Astrocyte of the cerebellum (primary cell): ENCODE measurements at places on chromosomes 3 and 15.

GRCh38 chr3:122299215-122299614 is 25.8 kb upstream of the CSTA start:
- DNase-seq = no peak

GRCh38 chr15:33115191-33115861 is 79.2 kb downstream of the FMN1 start:
- DNase-seq = no peak

GRCh38 chr3:44110648-44111047 is 131.0 kb upstream of the TOPAZ1 start:
- no peak for DNase-seq

- no peak for DNase-seq
These were observed 12.6 kb downstream of the RAB11A start for GRCh38 chr15:65881766-65882434.

DNA sequence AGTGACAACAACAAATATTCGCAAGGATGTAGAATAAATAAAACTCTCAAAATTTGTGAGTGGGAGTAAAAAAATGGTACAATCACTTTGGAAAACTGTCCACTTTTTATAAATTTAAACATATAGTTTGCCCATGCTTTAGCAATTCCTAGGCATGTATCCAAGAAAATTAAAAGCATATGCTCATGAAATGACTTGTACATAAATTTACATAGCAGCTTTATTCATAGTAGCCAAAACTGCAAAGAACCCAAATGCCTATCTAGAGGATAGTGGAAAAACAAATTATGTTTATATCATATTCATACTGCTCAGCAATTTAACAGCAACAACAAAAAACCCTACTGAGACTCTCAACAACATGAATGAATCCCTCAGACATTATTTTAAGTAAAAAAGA is 363.6 kb upstream of the CCDC54 start:
- no peak for DNase-seq

DNA sequence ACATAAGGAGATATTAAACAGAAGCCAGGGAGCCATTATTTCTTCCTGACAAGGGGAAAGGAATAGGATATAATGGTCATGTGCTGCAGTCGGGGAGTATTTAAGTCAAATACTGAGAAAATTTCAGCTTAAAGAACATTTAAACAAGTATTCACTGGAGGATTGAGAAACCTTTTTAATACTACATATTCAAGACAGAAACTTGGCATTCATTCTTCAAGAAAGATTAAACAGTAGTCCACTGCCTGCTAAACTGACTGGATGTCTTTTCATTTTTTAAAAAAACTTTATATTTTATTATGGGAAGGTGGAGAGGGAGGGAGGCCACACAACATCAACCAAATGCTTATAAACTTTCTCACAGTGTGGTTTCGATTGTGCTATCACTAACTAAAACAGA is 107.4 kb upstream of the CBLB start:
- no peak for DNase-seq

GRCh38 chr3:127073941-127074820 is 91.3 kb downstream of the PLXNA1 start:
- no peak for DNase-seq

GRCh38 chr15:57540211-57540610 is 51.5 kb upstream of the MYZAP start:
- no peak for DNase-seq
